ENCODE measurements at places on chromosomes 13 and 19.

DNA sequence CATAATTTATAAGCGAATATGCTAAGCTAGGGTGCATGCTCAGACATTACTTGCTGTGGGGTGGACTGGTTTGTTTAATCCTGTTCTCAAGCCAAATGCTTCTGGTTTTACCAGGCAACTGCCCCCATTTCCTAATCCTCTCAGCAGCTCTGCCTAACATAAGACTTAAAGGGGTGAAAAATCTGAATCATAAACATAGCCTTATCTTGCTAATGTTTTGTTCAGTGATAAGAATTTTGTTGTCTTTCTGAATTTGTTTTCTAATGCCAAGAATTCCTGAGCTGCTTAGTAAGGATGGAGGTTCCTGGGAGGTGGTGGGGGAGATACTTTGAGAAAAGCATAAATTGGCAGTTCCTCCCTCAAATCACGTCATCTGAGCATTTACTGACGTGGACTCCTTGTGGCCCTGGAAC is 42.7 kb downstream of the ING1 start:
- DNase-seq: no peak

GRCh38 chr13:97028441-97029299 is 34.4 kb upstream of the OXGR1 start:
- peak; percentile 65 for DNase-seq

DNA sequence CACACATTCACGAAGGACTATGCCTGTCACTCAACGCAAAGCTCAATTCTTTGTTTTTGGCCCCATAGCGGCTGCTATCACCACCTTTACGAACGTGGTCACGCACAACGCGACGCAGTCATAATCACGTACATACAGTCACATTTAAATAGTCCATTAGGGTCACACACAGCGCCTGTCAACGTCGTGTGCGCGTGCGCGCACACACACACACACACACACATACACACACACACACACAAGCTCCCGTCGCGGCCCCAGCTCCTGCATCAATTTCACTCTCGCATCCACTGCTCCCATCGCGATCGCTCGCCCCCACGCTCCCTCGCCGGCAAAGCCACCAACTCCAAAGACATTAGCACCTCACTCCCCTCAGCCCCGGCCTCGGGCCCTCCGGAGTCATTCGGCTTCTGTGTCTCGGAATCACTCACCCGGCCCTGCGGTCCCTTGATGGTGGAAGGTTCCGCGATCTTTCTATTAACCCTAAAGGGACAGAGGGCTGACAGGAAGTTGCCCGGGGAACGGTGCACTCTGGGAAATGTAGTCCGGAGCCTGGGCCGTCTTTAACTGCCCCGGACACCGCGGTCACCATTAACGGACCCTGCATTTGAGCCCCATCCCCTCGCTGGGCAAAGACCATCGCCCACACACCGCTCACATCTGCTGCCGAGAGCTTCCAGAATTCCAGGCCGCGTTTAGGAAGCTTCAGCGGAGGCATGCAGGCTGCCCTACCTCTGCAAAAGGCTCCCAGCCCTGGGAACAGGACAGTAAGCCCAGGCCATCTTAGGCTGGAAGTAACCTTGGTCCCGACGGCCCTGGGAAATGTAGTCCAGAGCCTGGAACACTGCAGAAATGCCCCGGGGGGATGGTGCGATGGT is at the start of gene ZNF790:
ZNF790 (minus strand) TSS at position 482 of the 878 bp plus-strand sequence. CDS start 12,768 bp downstream, outside the sequence.
- peak; percentile 99 for DNase-seq

DNA sequence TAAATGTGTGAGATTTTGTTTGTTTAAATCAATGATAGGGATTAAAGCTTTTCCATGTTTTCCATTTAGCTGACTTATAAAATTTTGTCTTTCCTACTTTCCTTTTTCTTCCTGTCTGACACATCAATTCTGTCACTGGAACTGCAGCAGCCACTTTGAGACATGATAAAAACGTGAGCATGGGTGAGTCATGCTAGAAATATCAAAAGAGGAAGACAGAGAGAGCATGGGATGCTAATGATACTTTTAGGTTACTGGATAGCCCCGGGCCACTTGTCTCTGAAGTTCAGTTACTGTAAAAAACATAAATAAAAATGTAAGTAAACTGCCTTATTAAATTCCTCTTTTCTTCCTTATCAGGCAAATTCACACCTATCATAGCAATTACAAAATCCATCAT is 1332.0 kb upstream of the PCDH20 start:
- no peak for DNase-seq

DNA sequence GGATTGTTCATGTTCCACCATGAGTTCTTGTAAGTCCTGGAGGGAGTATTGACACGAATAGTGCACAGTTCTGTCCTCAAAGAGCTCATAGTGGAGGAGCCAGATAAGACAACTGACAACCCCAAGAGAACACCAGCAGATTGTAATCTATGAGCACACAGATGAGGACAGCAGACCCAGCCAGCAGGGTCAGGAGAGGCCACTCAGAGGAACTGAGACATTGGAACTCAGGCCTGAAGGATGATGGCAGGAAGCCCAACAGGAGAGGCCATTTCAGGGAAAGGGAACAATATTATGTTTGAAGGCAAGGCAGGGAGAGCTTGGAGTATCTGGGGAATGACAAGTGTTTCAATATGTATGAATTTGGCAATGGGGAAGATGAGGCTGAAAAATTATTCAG is 63.7 kb upstream of the IPO5 start:
- no peak for DNase-seq

- DNase-seq: no peak
Measured at GRCh38 chr13:77807431-77808135, 110.1 kb downstream of the SLAIN1 start.

GRCh38 chr19:647566-648284 is 8.0 kb downstream of the FGF22 start:
- DNase-seq: no peak

GRCh38 chr19:18428787-18429674 is 8.9 kb downstream of the ISYNA1 start:
- DNase-seq: peak; percentile 98

- DNase-seq: no peak
Measured at GRCh38 chr19:15118789-15119494, 11.7 kb downstream of the SYDE1 start.

- DNase-seq: no peak
Measured at GRCh38 chr19:16894080-16894479, 5.3 kb downstream of the F2RL3 start.

- no peak for DNase-seq
Measured at GRCh38 chr19:13803038-13803437, 7.8 kb downstream of the ZSWIM4 start.

GRCh38 chr19:14516746-14517438 is 1.3 kb downstream of the DNAJB1 start:
- no peak for DNase-seq

GRCh38 chr13:111022886-111023285 is 92.2 kb upstream of the ARHGEF7 start:
- no peak for DNase-seq

DNA sequence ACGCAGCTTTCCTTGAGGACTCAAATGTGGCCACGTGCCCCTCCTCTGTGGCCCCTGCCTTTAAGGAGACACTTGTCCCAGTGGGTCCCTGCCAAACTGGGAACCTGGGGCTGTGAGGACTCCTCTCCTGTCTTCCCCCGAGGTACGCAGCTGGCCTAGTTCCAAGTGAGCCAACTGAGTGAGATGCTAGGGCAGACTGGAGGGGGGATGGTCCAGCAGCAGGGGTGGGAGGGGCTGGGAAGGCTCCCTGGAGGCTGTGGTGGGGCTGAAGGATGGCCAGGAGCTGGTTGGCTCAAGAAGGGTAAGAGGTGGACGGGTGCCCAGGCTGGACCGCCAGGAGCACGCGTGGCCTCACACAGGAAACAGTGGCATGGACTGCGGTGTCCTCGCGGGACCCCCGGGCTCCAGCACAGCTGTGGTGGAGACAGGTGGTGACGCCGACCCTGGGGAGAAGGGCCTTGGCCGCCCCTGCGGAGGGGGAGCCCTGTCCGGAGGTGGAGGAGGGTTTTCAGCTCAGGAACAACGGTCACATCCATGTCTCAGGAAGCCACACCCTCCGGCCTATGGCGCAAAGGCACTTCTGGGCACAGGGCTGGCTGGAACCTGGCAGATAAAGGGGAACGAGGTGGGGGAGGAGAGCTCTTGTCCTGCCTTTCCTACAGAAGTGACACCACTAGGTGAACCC is 45.8 kb downstream of the MLLT1 start:
- peak; percentile 44 for DNase-seq

GRCh38 chr13:45412274-45413049 is 5.7 kb downstream of the SLC25A30 start:
- no peak for DNase-seq

- no peak for DNase-seq
Measured at GRCh38 chr13:60078226-60078625, 85.5 kb downstream of the DIAPH3 start.

GRCh38 chr13:85503797-85504196 is 295.4 kb downstream of the SLITRK6 start:
- DNase-seq: no peak

- DNase-seq: peak; percentile 12
Measured at GRCh38 chr19:32673573-32673972, 1.4 kb downstream of the ANKRD27 start.

DNA sequence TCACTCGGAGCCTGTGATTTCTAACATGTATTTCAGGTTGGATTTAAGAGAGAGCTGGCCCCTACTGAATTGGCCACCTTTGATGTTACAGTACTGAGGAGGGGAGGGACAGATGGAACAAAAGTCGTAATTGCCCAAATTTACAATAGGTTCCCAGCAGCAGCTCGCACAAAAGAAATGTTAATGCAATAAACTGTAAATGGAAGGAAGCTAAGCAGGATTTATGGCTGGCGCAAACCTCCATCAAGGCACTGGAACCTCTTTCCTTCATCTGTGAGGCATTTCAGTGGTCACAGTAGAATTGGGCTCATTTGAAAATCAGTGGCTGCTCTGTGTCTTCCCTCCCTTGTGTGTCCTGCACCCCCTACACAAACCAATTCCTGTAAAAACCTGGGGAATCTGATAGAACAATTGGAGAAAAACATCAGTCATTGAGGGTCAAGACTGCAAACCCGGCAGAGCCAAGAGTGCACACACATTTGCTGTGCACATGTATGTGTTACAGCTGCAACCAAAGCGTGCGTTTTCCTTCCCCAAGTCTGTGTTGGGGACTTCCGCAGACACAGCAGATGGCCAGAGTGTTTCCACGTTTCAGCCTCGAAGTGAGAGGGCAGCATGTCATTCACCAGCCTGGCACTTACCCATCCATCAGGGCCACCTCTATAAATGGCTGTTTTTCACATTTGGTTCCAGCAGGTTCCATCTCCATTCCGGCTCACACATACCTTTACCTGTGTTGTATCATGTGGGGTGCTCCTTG is 192.8 kb downstream of the TM9SF2 start:
- DNase-seq: peak; percentile 52

GRCh38 chr13:26589754-26590153 is 32.3 kb downstream of the WASF3 start:
- no peak for DNase-seq

DNA sequence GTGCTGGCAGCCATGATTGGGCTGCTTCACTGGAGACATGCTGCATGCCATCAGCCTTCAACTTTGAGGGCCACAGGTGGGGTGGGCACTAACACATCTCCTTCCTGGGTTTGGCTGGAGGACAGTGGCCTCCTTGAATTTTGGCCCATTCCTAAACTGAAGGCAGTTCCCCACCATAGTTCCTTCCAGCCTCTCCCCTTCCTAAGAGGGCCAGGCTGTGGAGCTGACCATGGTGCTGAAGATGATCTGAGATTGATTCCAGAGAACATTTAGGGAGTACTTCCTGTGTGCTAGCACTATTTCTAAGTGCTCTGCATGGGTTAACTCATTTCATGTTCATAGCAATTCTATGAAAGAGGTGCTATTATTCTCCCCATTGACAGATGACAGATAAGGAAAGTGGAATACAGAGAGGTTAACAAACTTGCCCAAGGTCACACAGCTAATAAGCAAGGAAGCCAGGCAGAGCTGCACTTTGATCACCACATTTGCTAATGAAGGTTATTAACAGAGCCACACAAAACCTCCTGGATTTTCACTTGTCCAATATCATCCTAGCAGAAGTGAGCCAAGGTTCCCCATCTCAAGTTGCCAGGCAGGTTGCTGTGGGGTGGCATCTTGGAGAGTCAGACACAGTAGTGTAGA is 175.3 kb downstream of the ZIC5 start:
- no peak for DNase-seq

DNA sequence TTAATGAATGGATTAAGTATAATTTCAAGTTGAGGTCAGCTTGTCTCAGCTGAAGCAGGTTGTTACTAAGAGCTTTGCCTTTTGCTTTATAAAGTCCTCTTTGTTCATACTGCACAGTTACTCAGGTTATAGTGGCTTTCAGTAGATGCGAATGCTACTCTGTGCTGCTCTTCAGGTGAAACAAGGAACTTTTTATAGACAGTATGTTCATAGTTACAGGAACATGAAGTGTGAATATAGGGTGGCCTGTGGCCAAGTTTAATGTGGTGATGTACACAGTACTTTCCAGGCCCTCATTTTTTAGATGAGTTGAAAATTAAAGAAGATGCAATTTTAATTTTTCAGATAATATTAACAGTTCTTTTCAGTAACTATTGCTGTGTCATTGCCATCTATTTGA is 20.8 kb downstream of the SUGT1 start:
- DNase-seq: no peak

DNA sequence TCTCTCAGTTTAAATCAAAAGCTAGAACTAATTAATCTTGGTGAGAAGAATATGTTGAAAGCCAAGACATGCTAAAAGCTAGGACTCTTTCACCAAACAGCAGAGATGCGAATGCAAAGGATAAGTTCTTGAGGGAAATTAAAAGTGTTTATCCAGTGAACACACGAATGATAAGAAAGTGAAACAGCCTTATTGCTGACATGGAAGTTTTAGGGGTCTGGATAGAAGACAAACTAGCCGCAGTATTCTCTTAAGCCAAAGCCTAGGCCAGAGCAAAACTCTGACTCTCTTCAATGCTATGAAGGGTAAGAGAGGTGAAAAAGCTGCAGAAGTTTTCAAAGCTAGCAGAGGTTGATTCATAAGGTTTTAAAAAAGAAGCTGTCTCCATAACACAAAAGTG is 103.0 kb downstream of the UFM1 start:
- no peak for DNase-seq

GRCh38 chr19:41995959-41996797 is 2.1 kb upstream of the ATP1A3 start:
- DNase-seq: peak; percentile 88

DNA sequence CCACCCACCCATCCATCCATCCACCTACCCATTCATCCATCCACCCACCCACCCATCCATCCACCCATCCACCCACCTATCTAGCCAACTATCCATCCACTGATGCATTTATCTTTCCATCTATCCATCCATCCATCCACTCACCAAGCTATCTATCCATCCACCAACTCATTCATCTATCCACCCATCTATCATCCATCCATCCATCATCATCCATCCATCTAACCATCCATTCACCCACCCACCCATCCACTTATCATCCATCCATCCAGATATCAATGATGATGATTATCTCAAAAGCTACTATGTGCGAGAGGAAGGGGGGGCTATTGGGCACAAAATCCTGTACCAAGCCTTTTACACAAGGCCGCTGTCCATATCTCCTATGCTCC is 5.5 kb downstream of the YIF1B start:
- no peak for DNase-seq

Measured in retina (tissue), 1 donor.